ENCODE measurements at places on chromosomes 1 and 21.

- DNase-seq, result peak; percentile 97
Measured at GRCh38 chr1:203640723-203641502, 14.3 kb downstream of the ATP2B4 start.

DNA sequence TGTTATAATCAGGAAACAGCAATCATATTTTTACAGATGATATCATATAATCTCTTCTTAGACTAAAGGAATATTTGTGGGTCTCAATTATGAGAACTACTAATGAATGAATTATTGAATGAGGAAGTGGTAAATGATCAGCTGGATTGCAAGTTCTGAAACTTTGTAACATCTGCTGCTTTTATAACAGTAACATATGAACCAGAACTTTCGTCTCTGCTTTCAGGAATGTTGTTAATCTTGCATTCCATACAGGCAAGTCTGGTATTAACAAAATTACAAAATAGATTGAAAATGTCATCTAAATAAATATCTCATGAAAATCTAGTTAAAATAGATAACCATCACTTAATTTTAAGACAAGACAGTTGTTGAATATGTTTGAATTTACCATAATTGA is 110.5 kb upstream of the COL11A1 start:
- no peak for DNase-seq

- no peak for DNase-seq
Measured at GRCh38 chr1:2127187-2128145, 67.1 kb downstream of the FAAP20 start.

GRCh38 chr1:65527190-65527589 is 106.7 kb downstream of the LEPR start:
- peak; percentile 26 for DNase-seq

- DNase-seq, result no peak
Measured at GRCh38 chr1:89198491-89199072, at the start of gene GBP4. TSS of gene GBP4 (minus strand) at chr1:89198942. CDS start at chr1:89198834, 108 bp downstream.

DNA sequence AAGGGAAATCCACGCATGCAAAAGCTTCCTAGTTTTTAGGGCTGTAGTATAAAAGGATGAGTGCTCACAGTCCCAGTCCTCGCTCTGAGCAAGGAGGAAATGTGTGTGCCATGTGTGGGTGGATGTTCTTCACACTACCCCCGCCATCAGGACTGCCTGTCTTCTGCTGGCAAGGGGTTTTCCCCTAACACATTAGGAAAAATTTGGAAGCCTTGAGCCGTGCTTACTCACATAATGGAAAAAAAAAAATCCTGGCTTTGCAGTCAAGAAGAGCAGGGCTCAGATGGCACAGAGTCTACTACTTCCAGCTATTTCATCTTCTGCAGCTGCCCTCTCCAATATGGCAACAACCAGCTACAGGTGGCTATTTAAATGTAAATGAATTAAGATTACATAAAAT is 363.1 kb downstream of the PLPP3 start:
- no peak for DNase-seq

GRCh38 chr1:5239911-5240310 is 585.5 kb downstream of the AJAP1 start:
- no peak for DNase-seq

GRCh38 chr1:225881959-225882693 is at the start of gene TMEM63A:
TSS of gene TMEM63A (minus strand) at chr1:225882380. CDS start at chr1:225877580, 4,800 bp downstream.
- DNase-seq, result no peak

GRCh38 chr1:152806576-152806975 is at the start of gene LCE1C:
TSS of gene LCE1C (minus strand) at chr1:152806651. CDS start at chr1:152805478, 1,173 bp downstream.
- no peak for DNase-seq

GRCh38 chr1:243508303-243508713 is 252.5 kb downstream of the SDCCAG8 start:
- DNase-seq, result peak; percentile 100

- DNase-seq, result no peak
Measured at GRCh38 chr1:50422946-50423669, at the start of gene DMRTA2. TSS of gene DMRTA2 (minus strand) at chr1:50423443. CDS start at chr1:50421536, 1,907 bp downstream.

- DNase-seq, result no peak
Measured at GRCh38 chr1:77876884-77877283, 11.5 kb upstream of the NEXN start.

GRCh38 chr21:27257908-27258556 is 291.1 kb upstream of the ADAMTS5 start:
- DNase-seq, result no peak

GRCh38 chr1:8097077-8097799 is 71.1 kb upstream of the ERRFI1 start:
- no peak for DNase-seq

GRCh38 chr21:45855248-45855811 is 126.2 kb upstream of the COL6A1 start:
- DNase-seq, result no peak

- no peak for DNase-seq
Measured at GRCh38 chr1:27724961-27725373, 794 bp upstream of the FAM76A start.

DNA sequence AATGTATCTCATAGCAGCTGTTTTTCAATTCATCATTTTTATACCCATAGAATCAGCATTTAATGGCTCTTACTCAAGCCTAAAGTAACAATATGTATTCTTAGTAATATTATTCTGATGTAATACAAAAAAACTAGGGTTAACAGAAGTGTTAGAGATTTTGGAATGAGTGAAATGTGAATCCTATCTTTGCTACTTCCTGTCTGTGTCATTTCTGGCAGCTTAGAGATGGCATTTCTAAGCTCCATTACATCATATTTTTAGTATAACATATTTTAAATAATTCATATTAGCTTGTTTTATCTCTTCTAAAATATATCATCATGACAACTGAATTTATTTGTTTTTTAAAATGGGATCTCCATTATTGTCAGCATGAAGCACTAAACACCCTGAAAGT is 90.2 kb downstream of the LRRC7 start:
- no peak for DNase-seq

DNA sequence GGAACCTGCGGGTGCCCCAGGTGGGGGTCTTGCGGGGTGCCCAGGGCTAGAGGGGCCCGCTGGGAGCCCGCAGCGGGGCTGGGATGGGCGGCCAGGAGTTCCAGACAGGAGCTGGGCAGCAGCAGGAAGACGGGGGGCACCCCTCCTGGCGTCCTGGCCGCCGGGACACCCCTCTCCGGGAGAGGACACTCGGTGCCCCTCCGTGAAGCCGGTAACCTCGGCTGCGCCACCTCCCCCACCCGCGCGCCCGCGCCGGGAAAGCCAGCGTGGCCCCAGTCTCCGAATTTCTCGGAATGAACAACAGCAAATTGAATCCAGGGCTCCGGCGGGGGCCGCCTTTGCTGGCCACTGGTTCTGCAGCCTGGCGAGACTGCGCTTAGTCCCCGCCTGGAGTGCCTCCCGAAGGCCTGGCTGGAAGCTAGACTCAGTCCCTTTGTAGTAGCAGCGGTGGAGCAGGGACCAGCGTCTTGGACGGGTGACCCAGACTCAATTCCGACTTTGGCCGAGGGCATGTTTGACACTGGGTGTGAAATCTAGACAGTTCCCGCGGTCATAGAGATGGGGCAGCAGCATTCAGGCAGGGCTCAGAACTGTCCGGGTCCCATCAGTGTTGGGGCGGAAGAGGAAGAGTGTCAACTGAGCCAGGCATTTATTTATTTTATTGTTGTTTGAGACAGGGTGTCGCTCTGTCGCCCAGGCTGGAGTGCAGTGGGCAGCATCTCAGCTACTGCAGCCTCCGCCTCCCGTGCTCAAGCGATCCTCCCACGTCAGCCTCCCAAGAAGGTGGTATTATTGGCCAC is 773 bp downstream of the IFNGR2 start:
- DNase-seq, result peak; percentile 30

DNA sequence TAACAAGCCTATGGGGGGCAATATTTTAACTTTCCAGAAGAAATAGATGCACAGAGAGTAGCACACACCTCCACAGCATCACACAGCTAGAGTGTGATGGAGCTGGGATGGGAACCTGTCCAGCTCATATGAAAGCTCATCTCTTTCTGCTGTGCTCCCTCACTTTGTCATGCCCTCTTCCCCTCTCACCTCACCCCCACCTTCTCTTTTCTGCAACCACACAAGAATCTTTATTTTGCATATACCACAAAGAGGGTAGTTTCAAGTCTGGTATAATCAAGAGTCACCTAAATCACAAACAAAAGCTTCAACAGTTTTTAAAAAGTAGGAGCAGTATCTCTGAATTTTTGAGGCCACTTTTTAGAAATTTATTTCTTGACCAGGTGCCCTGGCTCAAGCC is 22.6 kb downstream of the FOXD2 start:
- no peak for DNase-seq

DNA sequence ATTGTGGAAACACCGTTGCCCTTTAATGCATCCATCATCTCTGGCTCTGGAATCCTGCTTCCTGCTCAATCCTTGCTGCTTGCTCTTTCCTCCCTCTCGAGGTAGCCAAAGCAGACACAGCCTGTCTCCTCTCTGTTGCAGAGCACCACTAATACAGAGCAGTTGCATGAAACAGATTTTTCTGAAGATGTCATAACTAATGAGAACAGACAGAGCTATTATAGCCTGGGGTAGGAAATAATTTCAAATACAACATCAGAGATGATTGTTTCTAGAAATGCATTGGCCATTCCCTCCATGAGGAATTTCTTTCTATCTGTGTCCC is 23.3 kb upstream of the ACBD6 start:
- no peak for DNase-seq

GRCh38 chr1:84344286-84344685 is 42.8 kb downstream of the SAMD13 start:
- DNase-seq, result no peak

GRCh38 chr1:66276218-66276617 is 257.7 kb upstream of the SGIP1 start:
- no peak for DNase-seq

GRCh38 chr1:234246638-234247116 is 126.6 kb upstream of the COA6 start:
- no peak for DNase-seq

DNA sequence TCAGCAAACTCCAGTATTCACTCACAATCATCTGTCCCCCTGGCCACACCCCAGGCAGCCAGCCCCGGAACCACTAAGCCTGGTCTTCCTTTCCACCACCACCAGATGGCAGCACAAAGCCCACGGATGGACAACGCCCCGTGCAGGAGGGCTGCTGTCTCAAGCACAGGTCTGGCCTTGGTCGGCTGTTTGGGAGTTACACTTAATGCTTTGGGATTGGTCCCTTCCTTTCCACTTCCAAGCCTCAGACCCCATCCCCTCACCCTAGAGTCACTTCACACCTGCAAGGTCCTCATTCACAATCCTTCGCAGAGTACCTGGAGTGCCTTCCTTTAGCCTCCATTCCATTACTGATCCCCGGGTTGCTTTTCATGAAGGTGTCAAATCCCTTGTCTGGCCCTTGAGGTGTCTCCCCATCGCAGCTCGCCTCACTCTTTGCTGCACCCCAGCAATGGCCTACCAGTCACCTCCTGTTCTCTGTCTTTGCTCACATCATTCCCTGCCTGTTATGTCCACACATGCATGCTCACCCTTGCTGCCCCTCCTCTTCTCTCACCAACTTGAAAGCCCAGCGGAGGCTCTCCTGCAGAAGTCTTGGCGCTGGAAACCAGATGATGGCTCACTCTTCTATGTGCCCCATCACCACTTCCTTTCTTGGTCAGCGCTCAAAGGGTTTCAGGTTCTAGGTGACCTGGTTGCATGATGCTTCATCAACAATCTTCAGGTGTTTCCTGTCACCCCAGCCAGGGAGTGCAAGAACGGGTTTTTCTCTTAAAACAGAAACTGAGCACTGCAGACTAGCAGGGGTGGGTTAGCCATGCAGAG is 24.9 kb upstream of the KCNA2 start:
- peak; percentile 67 for DNase-seq

GRCh38 chr1:64896551-64896950 is 69.8 kb downstream of the JAK1 start:
- no peak for DNase-seq

GRCh38 chr1:221161571-221162041 is 282.4 kb downstream of the HLX start:
- DNase-seq, result no peak

DNA sequence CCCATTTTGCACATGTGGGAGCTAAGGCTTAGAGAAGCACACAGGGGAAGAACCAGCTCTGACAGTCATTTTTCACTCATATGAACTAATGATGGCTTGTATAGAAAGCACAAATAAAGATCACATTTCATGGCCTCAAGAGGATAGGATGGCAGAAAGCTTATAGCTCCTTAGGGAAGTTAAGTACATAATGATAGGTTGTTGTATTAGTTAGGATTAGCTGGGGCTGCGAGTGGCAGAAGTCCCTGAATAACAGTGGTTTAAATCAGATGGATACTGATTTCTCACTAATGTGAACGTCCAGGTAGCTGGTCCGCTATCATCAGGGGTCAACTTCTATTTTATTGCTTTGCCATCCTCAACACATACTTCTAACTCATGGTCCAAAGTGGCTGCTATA is 284.0 kb downstream of the RPS6KC1 start:
- DNase-seq, result no peak

Data from NCI-H1694 treated with DMSO at 0.1 percent for 48 hours (cell line).